ENCODE measurements at places on chromosomes 12 and 14.

GRCh38 chr12:54412348-54412747, 6.7 kb downstream of the ITGA5 start:
- no peak for DNase-seq

GRCh38 chr12:8157484-8158198, 826 bp downstream of the ZNF705A start:
- DNase-seq: no peak

DNA sequence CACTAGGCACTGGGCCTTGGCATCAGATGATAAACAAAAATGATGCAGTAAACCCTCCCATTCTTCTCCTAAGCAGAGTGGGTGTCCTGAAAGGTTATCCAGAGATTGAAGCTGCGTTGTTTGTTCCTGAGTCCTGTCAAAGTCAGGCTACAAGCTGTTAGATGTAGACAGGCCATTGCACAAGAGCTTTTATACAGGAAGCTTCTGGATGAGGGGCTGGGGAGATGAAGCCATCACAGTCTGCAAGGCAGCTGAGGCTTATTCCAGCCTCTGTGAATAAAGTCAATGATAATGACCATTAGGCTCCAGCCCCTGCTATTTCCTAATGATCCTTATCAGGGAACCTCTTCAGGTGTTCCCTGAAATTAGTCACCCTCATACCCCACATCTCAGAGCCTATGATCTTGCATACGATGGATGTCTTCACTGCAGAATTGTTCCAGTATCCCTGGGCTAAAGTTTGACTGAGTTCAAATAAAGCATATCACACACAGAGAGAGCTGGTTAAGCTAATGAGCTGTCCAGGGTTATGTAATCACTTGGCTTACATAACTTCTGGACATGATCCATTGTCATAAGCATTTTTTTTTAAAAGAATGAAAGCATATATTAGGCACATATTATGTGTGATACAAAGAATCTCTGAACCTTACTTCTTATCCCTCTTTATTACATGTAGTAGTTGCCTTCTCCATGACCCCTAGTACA, 337.1 kb upstream of the OR4E1 start:
- DNase-seq: no peak

DNA sequence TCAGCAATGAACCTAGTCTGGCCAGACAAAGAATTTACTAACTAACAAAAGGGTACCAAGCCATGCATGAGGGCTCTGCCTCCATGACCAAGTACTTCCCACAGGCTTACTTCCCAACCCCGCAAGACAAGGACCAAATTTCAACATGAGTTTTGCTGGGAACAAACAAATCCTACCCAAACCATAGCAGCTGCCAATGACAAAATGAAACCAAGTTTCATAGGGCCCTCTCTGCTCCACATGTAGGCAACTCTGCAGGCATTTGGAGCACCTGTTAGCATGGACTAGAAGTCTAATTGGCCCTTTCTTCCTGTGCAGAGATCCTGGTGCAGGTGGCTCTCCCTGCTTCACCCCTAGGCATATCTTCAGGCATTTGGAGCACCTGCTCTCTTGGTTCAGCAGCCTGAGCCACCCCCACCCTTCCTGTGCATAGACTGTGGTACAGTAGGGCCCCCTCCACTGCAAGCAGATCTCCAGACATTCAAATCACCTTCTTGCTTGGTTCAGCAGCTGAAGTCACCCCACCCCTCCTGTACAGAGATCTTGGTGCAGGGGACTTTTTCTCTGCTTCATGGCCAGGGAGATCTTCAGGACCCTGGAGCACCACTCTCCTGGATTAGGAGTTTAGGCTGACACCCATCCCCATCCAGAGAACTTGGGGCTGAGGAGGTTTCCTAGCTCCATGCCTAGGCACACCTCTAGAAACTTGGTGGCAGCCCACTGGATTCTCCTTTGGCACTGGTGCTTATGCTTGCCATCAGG, 308.7 kb downstream of the RPAP3 start:
- no peak for DNase-seq

GRCh38 chr14:73102806-73103497, 33.4 kb upstream of the PSEN1 start:
- DNase-seq: no peak

GRCh38 chr14:77892890-77893484, 93.1 kb downstream of the ADCK1 start:
- no peak for DNase-seq

DNA sequence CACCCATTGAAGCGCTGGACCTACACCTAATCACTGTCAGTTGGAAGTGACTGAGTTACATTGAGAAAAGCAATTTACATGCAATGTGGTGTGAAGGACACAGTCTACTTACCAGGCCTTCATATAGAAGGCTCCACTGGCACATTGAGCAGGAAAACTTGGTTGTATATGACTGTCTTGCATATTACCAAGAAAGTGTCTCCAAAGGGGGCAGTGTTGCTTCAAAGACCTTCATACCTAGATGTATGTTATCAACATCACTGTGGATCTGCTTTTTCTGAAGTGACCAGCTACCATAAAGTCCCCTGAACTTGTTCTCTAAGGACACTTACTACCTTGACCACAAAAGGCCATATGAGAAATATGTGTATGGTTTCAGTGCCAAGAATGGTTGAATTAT, 64.1 kb downstream of the NELL2 start:
- DNase-seq: peak; percentile 13

DNA sequence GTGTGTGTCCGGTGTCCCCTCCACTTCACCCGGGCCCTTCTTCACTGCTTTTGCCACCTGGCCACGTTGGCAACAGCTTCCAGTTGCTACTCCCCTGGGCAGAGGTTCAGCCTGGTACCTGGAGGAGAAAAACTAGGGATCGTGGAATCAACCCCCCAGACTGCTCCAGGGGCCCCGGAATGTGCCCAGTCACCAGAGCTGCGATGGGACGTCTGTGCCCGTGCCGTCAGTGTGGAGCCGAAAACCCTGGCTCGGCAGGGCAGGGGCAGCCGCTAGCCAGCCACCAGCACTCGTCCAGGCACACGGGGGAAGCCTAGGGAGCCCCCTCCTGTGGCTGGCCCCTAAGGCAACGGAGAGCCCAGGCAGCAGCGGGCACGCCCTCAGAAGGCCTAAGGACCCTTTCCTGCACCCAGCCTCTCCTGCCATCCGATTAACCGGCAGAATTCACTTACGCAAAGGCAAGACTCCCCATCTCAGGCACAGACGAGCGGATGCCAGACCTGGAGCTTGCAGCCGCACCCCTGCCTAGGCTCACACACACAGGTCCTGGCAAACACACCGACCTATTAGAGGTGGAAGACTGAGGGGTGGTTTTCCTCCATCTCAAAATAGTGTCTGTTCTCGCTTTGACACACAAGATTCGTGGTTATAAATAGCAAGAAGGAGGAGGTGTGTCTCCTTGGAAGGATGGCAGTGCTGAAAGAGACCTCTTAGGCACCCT, 62.6 kb downstream of the FBXL14 start:
- no peak for DNase-seq

GRCh38 chr12:50195832-50196231, 28.7 kb upstream of the CERS5 start:
- DNase-seq: no peak

- no peak for DNase-seq
Measured at GRCh38 chr14:101018561-101019290, 115.2 kb upstream of the RTL1 start.

DNA sequence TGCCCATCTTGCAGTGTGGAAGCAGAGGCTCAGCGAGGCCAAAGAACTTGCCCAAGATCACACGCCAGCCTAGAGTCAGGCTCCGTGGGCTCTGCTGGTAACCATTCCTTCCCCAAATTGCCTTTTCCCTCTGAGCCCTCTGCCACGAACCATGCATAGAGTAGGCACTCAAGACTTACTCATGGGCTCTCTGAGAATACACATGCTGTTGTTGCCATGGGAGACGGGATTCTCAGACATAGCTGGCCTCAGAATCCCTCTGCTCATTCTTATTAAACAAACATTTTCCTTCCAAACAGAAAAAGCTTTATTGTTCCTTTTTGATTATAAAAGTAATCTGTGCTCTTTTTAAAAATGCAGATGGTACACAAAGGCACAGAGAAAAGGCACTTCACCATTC, 52.5 kb upstream of the WSCD2 start:
- DNase-seq: no peak

DNA sequence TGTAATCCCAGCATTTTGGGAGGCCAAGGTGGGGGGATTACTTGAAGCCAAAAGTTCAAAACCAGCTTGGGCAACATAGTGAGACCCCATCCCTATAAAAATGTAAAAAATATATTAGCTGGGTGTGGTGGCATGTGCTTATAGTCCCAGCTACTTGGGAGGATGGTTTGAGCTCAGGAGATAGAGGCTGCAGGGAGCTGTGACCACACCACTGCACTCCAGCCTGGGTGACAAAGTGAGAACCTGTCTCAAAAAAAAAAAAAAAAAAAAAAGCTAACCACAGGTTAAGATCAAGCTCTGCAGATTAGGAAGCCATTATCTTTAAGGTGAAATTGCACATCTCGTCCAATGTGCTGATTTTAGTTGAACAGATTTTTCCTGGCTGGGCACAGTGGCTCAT, 23.7 kb upstream of the CERS5 start:
- DNase-seq: no peak

Measured in activated naive CD4-positive, alpha-beta T cell treated with Interleukin-2 at 50 U/mL for 16 hours (primary cell).